NCI-H1436 treated with DMSO at 0.1 percent for 48 hours (cell line): ENCODE measurements at places on chromosomes 13 and 19.

DNA sequence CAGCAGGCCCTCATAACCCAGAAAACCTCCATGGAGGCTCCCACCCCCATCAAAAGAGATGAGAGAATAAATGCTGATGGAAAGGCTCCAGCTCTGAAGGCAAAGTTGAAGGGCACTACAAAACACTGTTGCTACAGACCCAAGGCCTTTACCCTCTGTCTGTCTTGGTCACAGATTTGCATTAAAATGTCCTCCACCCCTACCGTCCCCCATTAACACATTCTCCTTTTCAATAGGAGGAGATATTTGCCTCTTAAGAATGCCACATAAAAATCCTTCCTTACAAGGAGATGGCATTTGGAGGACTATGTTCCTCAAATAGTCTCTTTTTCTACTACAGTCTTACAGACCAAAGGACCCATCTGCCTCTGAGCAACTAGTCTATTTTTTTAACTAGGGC is 361.5 kb downstream of the ENOX1 start:
- no peak for DNase-seq

DNA sequence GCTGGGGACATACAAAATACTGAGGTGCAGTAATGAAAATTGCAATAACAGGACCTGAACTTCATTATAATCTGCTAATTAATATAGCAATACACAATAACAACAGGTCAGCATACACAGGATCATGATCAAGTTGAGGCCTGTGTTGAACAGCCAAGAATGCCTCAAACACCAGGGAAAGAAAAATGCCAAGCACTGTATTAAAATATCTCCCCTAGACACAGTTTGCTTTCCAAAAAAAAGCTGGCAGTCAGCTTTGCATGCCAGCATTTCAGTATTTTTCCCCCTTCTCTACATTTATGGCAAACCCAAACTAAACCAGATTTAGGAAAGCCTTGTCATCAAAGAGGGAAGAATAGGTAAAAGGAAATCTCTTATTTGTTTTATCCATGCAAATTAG is 226.9 kb downstream of the LHFPL6 start:
- DNase-seq = no peak

DNA sequence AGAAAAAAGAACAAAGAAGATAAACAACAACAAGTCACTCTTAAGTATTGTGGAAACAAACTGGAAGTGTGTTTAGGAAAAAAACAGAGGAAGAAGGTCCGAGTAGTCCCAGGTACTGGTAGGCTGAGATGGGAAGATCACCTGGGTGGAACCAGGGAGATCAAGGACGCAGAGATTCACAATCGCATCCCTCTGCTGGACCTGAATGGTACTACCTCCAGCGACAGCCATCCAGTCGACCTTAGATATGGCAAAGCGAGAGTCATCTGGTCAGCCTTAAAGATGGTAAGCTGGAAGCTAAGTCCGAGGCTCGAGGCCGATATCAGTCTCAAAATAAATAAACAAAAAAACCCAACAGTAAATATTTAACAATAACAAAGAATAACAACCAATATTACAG is 44.9 kb upstream of the ZNF91 start:
- DNase-seq = no peak

- no peak for DNase-seq
These were observed 32.3 kb upstream of the MED4 start for GRCh38 chr13:48126944-48127830.

GRCh38 chr13:62119739-62120700 is 704.4 kb upstream of the PCDH20 start:
- no peak for DNase-seq

- no peak for DNase-seq
These were observed 473 bp upstream of the ITM2B start for GRCh38 chr13:48232420-48233045.

GRCh38 chr19:54183431-54183830 is 5.9 kb downstream of the MBOAT7 start:
- DNase-seq = no peak

- no peak for DNase-seq
These were observed 2.4 kb downstream of the SLC8A2 start for GRCh38 chr19:47469363-47469700.

- DNase-seq = no peak
These were observed 2.5 kb downstream of the ATP4B start for GRCh38 chr13:113655346-113656002.

DNA sequence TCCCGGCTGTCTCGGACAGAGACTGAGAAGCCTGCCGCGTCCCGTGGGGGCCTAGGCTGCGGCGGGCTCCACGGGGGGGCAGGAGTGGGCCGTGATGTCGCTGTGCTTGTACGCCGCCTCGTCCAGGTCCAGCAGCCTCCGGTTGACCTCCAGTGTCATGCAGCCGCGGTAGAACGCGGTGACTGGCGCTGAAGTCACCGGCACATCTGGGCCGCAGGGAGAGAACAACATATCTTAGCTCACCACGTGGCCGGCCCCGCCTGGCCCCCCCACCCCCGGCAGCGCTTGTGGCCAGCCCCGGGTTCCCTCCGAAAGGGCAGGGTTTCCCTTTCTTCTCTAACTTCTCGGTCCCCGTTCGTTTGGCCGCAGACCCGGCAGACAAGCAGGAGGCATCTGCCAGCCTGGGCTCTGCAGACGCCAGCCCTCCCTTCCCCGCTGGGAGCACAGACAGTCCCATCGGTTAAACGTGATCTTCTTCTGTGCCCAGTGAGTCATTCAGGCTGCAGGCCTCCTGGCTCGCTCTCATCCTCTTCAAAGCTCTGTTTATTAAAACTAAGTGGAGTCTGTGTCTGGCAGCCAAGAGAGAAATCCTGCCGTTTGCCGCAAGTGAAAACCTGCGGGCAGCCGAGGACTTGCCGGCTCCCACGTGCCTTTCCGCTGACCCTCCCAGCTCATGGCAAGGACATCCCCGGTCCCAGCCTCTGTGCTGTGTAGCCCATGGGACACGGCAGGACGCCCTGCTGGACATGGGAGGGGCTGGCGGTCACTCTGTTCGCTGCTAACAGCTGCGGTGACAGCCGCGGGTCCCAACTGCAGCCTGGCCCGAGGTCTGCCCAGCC is 42.8 kb downstream of the GAS6 start:
- DNase-seq = no peak

DNA sequence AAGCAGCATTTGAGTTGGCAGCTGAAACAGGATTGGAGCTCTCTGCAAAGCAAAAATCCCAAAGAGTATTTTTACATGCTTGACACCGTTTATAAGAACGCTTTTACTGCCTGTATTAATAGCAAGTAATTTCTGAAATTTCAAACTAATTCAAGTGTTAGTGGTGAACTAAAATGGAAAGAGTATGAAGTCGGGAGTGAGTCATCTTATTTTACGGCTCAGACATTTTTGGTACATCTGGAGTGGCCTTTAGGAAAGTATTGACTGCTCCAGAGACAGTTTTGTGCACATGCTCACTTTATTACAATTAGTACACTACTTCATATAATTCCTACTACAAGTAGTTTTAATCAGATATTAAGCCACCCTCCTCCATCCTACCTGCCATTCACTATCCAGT is 167.4 kb downstream of the SLITRK6 start:
- DNase-seq = no peak

GRCh38 chr13:105790923-105791322 is 744.5 kb downstream of the EFNB2 start:
- no peak for DNase-seq

DNA sequence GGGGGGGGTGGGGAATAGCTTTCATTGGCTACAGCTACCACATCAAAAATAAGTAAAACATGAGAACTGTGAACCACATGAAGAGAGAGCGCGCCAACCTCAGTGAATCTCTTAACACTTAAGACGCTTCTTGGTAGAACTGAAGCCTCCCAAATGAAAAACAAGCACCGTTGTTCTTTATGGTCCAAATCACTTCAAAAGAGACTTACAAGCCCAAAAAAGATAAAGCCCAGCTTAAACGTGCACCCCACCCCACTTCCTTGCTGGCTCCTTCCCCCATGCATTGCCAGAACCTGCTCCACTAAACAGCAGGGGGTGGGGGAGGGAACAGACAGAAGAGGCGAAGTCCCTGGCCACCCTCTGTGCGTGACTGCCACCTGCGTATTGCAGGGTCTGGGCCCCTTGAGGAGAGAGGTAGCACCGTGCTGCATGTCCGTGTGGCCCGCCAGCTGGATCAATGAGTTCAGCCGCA is 479.1 kb downstream of the FOXO1 start:
- DNase-seq = no peak

DNA sequence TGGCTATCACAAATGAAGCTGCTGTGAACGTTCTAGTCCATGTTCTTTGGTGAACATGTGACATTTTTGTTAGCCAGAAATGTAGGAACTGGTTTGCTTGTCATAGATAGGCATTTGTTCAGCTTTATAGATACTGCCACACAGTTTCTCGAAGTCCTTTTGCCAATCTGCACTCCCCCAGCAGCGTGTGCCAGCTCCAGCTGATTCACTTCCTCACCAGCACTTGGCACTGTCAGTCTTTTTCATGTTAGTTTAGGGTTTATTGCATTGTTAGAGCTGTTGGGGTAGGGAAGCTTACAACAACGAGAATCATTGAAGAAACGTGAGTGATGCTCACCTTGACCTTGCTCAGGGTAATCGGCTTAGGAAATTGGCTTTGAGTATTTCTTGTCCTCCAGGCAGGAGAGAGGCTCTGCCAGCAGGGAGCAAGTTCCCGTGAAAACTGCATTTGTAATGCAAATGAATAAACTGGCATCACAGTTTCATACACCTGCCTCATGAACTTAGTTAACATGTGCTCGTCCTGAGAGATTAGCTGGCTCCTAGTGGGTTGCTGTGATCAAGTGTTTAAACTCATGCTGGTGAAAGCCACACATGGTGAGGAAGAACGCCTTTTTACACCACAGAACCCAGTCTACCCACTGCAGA is 83.9 kb downstream of the ING1 start:
- no peak for DNase-seq

DNA sequence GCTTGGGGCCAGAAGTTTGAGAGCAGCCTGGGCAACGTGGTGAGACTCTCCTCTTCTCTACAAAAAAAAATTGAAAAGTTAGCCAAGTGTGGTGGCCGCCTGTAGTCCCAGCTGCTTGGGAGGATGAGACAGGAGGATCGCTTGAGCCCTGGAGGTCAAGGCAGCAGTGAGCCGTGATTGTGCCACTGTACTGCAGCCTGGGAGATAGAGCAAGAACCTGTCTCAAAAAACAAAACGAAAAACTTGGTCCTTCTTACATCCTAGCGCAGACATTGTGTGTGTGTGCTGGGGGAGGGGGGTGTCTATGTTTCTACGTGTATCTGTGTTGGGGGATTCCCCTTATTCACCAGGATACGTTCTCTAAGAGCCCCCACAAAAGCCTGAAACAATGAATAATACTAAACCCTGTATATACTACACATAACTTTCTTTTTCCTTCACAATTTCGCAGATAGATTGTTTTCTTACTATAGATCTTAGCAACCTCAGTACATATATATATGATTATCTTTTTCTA is 7.9 kb downstream of the AXL start:
- no peak for DNase-seq

DNA sequence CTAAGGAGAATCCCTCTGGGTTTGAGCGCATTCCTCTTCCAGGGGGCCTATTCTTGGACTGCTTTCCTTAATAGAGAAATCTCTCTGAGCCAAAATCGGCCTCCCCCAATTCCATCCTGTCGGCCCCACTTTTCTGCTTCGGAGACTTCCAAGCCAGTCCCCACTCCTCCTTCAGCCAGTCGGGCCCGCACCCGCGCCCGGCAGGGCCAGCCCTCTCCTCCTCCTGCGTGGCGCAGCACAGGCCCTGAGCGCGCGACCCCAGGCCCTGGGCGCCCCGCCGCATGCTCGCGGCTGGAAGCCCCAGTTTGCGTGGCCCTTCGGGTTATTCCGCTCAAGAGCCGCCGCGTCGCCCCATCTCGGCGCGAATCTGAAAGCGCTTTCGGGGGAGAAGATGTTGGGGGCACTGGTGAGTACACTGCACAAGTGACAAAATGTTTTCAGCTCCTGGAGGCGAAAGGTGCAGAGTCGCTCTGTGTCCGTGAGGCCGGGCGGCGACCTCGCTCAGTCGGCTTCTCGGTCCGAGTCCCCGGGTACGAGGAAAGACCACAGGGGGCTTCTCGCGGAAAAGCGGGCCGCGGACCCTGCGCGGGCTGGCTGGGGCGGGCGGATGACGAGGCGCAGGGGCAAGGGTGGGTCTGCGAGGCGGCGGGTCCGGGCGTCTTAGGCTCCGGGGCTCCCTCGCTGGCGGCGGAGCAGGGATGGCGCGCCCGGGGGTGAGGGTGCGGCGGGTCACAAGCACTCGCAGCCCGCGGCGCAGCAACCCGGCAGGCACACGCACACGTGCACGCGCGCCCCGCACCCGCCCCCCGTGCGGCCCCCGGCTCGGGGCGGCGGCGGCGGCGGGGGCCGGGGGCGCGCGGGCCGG is at the start of gene IL17D:
Gene IL17D, plus strand, starts transcription at position 785 of the 865 bp plus-strand sequence. CDS start 303 bp downstream, outside the sequence.
- no peak for DNase-seq

DNA sequence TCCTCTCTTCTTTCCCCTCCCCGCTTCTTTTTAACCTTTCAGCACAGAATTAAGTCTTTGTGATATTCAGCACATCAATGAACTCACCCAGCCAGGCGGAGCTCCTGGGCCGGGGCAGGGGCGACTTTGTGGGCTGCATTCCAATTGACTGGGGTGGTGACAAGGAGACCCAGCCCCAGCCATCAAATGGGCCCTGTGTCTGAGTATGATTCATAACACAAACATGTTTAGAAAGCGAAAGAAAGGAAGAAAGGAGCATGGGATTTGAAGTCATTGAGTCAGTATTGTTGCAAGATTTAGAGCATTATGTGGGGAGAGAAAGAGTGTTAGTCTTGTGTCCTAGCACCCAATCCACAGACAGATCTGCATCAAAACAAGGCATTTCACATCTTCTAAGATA is 185.3 kb downstream of the LHFPL6 start:
- no peak for DNase-seq

- no peak for DNase-seq
These were observed 83.4 kb downstream of the KCNRG start for GRCh38 chr13:50098693-50099092.

- no peak for DNase-seq
These were observed 54.0 kb upstream of the IRS2 start for GRCh38 chr13:109840201-109840892.

GRCh38 chr13:27868641-27869435 is 51.0 kb upstream of the PDX1 start:
- no peak for DNase-seq

DNA sequence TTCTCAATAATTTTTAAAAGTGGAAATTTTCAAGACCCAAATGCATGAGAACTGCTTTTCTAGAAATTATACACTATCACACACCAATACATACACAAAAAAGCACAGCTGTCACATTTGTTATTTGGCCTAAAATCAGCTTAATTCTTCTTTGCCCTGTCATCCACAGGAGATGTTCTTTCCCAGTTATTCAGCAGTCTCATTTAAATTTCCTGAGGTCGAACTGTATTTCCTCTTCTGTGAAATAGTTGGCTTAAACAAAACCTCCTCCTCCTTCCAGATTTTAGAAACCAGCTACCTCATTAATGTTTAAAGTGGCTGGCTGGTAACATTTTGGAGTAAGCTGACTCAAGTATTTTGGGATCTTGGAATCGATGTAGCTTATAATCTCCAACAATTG is 39.1 kb downstream of the SMAD9 start:
- DNase-seq = no peak

DNA sequence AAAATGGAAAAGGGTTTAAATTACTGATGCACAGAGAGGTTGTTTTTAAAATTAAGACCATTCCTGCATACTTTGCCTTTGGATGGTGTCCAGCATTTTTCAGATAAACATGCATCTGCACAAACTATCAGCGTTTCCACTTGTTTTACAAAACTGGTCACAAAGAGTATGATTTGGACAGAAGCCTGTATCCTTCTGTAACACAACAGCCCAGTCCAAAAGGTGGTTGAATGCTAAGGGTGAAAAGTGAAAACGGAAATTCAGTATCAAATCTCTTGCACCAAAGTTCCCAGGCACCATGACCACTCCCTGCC is 21.7 kb upstream of the DOCK9 start:
- DNase-seq = no peak

GRCh38 chr13:99991013-99991827 is 9.6 kb downstream of the ZIC2 start:
- DNase-seq = no peak
